ENCODE measurements at places on chromosomes 2 and 18.

DNA sequence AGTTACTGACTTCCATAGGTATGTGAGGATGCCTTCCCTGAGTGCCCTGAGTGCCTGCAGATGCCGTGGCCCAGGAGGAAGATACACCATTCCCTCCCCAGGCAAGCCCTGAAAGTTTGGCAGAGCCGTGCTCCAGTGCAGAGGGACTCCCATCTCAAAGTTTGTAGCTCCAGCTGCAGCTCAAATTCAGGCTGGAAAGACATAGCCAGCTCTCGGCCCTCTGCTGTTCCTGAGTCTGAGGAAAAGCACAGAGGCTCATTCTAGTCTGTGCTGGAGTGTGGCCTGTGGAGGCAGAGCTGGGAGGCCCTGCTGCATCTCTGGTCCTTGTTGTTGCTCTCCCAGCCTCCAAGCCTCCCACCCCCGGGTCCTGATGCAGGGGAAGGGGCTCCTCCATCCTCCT lies 15.9 kb upstream of the TPO start:
- DNase-seq = no peak

DNA sequence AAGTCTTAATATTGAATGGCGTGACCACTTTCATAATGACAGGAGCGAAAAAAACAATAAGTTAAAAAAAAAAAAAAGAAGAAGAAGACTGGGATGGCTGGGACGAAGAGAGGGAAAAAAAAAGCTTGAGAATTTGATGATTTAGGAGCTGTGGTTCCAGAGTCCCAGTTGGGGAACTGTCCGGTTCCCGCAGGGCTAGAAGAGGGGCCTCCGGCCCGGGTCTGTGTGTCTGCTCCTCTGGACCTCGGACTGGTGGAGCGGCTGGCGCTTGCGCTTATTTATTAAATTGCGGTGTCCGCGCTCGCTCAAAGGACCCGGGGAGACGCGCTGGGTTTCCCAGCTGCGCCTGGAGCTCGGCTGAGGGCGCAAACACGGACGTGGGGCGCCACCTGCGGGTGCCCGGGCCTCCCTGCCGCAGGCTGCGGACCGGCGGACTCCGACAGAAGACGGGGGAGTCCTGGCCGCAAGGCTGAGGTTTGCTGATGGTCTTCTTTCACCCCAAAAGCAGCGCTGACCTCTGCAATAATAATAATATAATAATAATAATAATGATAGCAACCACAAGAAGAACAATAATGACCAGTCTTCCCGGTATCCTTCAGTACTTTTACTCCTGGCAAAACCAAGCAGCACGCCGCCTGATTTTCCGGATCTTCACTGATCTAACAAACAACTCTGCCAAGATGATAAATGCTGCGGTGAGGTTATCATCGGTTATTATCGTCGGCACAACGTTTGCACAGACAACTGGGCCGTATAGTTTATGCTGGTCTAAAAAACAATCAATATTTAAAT lies at the start of gene CBLN2:
Gene CBLN2 (minus strand): TSS at position 251 of the 795 bp plus-strand sequence. CDS start 2,182 bp downstream, outside the sequence.
- peak; percentile 56 for DNase-seq

DNA sequence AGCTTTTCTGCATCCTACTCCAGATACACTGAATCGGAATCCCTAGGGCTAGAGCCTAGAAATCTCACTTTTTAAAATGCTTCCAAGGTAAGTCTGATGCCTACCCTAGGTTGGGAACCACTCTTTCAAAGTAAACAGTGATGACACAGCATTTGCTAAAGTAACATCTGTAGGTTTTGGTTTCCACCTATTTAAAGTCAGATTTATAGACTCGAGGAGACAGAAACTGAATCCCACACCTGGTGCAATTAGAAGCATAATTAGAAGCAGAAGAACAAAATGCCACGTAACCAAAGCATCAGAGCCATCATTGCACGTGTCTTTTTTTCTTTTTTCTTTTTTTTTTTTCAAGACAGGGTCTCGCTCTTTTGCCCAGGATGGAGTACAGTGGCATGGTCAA lies 40.9 kb downstream of the PDK1 start:
- no peak for DNase-seq

- no peak for DNase-seq
Observed at GRCh38 chr2:241121008-241121407, 18.9 kb upstream of the MTERF4 start.

GRCh38 chr2:96374211-96374951 lies 38.8 kb downstream of the NCAPH start:
- no peak for DNase-seq

DNA sequence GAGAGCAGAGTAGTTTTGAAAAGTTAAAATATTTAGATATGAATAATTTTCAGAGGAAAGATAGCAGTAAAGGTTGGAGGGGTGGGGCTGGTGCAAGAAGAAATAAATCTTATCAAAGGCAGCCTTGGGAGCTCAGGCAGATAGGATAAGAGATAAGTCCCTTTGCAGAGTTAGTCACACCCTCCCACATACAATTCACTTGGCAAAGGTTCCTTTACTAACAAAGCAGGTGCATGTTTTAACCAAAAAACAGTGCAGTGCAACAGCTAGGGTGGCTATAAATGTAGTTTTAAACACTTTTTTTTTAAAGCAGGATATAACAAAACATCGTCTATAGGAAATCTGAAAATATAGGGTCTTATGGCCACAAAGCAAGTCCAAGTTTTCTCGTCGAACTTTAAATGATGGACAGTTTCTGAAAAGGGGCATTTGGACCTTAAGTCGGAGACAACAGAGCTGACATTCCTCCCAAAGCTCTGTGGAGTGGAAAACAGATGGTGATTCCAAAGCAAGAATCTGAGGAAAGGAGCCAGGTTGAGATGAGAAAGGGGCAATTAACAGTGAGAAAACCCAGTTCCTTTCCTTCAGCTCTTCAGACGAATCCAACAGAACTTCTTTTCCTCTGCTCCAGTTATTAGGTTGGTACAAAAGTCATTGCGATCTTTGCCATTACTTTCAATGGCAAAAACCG lies 53.0 kb downstream of the EPHA4 start:
- DNase-seq = no peak

GRCh38 chr18:55547705-55548056 lies 40.3 kb downstream of the TCF4 start:
- DNase-seq = no peak

- DNase-seq = no peak
Observed at GRCh38 chr18:413233-413632, 87.3 kb downstream of the COLEC12 start.

- no peak for DNase-seq
Observed at GRCh38 chr2:634041-634440, 43.2 kb downstream of the TMEM18 start.

DNA sequence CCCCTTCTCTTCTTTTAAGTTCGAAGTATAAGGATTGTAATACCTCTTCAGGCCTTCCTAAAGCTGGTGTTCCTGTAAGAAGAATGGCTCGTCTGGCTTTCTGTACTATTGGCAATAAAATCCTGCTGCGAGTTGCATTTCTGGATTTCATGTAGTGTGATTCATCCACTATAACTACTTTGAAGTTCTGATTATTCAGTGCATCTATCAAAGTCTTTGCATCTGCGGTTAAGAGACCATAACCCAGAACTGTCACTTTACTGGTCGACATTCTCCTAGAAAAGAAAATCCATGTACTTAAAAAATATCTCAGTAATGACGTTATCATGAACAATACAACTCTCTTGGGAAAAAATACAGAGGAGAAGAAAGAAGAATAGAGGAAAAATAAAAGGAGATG lies 181.1 kb downstream of the ZRANB3 start:
- DNase-seq = no peak

- no peak for DNase-seq
Observed at GRCh38 chr2:56202381-56203121, 18.8 kb downstream of the CCDC85A start.

DNA sequence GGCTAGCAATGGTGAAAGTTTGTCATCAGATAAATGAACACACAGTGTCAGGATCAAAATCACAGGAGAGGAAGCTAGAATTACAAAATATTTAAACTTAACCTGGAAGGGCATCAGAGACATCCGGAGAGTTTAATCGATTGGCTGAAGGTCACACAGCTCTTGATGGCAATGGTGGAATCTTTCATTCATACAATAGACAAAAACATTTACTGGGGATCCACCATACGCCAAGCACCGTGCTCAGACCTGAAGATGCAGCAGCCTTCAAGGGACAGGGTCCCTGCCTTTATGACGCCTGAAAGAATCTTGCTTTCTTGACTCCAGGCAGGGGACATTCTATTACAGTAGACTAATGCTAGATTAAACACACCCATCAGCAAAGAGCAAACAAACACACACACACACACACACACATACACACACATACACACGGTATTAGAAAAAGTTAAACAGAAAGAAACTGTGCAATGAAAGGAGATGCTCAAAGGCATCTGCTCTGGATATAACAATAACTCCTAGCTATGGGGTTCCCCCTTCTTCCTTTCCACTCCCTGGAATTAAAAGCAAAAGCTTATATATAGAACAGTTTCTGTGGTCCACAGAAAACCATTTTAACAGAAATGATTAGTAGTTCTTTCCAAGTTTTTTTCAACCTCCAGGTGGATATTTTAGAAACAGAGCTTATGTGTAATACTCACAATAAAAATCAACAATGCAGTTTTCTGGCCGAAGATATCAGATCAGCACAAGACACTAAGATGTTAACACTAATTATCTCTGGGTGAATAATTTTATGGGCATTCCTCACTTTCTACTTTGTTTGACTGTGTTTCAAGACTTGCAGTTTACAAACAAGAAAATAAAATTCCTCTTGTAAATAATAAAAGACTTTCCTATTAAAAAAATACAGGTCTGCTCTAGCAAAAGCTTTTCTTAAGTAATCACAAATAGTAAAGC lies 151.7 kb downstream of the ANKRD44 start:
- DNase-seq = peak; percentile 68

- no peak for DNase-seq
Observed at GRCh38 chr18:5052491-5052890, 144.6 kb downstream of the AKAIN1 start.

- DNase-seq = no peak
Observed at GRCh38 chr2:136255648-136256461, 137.9 kb upstream of the CXCR4 start.

DNA sequence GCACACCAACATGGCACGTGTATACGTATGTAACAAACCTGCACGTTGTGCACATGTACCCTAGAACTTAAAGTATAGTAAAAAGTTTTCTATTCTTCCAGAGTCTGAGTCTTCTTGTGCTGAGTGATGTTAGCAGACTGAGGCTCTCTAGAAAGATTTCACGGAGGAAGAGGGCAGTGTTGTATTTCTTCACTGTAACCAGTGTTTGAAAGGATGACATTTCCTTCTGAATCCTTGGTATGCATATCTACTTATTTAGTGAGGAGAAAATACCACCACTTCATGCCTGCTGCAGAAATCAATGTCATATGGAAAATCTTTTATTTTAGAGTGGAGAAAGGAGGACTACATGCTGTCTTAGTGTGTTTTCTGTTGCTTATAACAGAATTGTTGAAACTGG lies 357.1 kb downstream of the CCDC85A start:
- no peak for DNase-seq

- no peak for DNase-seq
Observed at GRCh38 chr2:22893761-22894517, 491.0 kb upstream of the KLHL29 start.

DNA sequence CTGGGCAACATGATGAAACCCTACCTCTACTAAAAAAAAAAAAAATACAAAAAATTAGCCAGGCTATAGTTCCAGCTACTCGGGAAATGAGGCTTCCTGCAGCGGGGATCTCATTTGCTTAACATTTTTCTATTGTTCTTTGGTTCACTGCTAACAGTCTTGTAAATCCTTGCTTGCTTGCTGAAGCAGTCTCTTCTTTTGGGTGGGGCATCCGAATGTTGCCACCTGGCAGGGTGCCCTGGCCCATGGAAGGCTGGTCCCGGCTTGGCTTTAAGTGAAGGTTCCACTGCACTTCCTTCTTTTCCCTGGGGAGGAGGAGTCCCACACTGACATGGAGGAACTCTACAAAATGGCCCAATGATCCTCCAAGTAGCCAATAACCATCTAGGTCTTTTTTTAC lies 6.0 kb upstream of the ANKRD29 start:
- DNase-seq = no peak

DNA sequence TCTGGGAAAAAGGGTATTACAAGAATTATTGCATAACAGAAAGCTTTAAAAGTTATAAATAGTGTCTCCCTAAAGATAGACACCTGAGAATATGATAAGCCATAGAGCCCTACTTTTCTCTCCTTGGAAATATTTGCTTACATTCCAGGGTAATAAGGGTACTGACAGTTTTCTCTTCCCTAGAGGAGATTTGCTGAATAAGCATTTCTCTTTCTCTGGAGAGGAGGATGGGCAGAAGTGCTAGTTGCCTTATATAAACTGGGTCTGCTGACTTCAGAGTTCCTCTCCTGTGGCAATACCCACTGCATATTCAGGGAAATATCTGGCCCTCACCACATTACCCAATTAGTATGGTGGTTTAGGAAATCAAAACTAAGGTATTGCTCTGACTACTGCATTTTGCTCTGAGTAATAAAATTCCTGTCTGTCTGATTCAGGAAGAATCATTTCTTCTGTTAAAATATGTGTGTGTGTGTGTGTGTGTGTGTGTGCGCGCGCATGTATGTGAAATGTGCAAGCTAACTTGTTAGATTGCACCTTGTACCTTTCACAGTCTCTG lies 1391.3 kb downstream of the DSC3 start:
- DNase-seq = no peak

- peak; percentile 60 for DNase-seq
Observed at GRCh38 chr2:48946449-48947048, 191.0 kb upstream of the LHCGR start.

DNA sequence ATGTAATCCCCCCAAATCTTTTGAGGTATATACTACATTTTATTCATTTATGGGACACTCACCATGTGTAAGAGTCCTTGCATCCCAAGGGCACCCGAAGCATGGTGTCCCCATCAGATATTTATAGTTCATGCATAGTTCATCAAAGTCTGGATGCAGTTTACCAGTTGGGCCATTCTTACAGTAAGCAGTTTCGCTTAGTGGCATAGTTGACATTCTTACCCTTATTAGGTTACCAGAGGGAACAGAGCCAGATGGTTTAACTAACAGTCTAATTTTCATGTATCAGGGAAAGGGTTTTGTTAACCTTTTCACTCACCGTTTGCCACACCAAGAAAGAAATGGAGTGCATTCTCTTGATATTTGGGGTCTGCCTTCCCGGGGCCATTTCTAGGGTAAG lies 7.1 kb downstream of the ZNF407 start:
- no peak for DNase-seq

DNA sequence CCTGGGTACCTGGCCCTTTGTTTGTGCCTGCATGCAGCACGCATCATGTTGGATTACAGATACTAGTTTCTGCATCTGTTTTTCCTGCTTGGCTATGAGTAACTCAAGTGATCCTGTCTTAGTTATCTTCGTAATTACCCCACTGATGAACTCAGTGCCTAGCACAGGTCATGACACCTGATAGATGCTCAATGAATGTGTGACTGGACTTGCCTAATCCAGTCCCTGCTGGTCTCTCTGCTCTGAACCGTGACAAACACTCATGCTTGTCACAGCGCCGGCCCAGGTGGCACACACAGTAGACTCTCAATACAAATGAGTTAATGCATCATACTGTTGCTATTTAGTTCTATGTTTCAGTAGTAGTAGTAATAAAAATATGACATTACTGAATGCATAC lies 31.2 kb upstream of the NTSR2 start:
- no peak for DNase-seq

- no peak for DNase-seq
Observed at GRCh38 chr2:128091726-128092080, 703 bp downstream of the UGGT1 start.
